ENCODE measurements at places on chromosomes 7 and 10.

DNA sequence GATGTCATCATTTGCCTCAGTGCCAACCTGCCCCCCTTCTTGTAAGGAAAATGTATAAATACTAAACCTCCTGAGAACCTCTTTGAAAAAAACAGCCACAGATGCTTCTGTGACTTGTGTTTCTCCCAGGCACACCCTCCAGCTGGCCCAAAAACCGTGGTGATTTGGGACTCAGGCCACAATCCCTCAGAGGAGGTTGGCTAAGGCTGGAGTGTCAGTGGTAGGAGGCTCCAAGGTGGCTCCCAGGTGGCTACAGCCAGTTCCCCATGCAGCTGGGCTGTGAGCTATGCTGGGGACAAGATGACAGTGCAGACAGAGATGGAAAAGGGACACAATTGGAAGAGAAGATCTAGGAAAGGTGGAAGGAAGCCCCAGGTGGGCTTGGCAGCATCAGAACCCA is 104.7 kb downstream of the CPXM2 start:
- no peak for DNase-seq

GRCh38 chr10:102752934-102753664 is 9.4 kb downstream of the WBP1L start:
- DNase-seq, result peak; percentile 50

- DNase-seq, result no peak
These were observed 71.7 kb downstream of the HYCC1 start for GRCh38 chr7:22942191-22942590.

DNA sequence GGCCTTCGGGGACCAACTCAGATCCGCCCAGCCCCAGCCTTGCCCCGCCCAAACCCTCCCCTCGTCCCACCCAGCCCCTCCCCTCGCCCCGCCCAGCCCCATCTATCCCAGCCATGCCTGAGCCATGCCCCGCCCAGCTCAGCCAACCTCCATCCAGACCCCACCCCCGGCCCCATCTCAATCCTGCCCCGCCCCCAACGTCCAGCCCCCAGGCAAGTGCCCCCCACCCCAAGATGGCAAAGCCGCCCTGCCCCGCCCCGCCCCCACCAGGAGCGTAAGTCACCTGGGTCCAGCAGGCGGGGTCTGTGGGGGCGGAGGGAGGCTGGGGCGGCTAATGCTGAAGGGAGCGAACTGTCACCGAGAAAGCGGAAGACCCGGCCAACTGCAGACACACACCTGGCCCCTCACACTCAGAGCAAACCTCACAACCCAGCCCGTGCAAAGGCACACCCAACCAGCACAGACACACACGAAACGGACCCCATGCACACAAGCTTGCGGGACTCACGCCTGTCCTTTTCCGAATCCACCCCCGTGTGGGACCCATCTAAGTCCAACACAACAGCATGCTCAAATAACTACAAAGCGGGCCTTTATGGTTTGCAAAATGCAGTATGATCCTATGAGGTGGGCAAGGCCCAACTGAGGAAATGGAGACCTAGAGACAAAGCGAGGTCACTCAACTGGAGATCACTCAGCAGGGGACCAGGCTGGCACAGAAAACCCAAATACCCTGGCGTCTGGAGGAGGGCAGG is 11.5 kb upstream of the OGA start:
- DNase-seq, result peak; percentile 15

- no peak for DNase-seq
These were observed 59.8 kb downstream of the DNAJC1 start for GRCh38 chr10:21943633-21944265.

DNA sequence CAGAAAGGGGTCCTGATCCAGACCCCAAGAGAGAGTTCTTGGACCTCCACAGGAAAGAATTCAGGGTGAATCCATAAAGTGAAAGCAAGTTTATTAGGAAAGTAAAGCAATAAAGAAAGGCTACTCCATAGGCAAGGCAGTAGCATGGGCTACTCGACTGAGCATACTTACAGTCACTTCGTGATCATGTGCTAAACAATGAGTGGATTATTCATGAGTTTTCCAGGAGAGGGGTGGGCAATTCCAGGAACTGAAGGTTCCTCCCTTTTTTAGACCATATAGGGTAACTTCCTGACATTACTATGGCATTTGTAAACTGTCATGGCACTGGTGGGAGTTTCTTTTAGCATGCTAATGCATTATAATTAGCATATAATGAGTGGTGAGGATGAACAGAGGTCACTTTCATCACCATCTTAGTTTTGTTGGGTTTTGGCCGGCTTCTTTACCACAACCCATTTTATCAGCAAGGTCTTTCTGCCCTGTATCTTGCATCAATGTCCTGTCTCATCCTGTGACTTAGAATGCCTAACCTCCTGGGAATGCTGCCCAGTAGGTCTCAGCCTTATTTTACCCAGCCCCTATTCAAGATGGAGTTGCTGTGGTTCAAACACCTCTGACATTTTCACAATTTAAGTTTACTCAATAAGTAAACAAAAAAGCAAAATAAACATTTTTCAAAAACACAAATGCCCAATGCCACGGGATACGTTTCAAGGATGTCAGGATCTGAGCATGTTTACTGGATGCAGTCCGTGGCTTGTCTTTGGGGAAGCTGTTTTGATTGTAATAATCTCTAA is 37.0 kb downstream of the ALOX5 start:
- no peak for DNase-seq

DNA sequence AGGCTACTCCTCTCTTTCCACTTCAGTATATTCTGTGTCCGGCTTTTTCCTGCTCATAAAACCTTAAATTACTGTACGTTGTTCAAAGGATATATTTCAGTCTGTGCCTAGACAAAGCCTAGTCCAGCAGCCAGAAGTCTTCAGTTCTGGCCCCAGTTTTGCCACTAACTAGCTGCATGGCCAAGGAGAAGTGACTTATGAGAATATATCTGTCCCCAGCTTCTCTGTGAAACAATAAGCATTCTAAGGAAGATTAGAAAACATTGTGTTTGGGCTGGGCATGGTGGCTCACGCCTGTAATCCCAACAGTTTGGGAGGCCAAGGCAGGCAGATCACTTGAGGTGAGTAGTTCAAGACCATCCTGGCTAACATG is 105.0 kb upstream of the HDAC9 start:
- no peak for DNase-seq

DNA sequence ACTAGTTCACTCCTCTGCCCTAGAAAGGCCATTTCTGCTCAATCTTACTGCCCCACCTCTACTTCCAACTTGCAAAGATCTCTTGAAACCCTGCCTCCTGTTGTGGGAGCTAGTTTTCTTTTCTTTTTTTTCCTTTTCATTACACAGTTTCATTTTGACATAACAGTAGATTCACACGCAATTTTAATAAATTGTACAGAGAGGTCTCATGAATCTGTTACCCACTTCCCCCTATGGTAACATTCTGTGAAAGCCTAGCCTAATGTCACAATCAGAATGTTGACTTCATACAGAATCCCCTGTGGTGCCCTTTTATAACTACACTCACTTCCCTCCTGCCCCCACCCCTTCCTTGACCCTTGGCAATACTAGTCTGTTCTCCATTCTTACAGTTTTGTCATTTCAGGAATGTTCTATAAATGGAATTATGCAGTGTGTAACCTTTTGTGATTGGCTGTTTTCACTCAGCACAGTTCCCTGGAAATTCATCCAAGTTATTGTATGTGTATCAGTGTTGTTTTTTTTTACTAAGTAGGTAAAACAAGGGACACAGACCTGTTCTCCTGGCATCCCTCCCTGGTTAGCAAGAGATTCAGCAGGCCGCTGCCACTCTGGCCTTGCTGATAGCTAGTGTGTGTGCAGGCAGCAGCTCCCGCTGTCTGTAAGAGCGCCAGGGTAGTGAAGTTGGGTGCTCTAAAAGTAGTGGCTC is 21.5 kb downstream of the CHST3 start:
- DNase-seq, result no peak

DNA sequence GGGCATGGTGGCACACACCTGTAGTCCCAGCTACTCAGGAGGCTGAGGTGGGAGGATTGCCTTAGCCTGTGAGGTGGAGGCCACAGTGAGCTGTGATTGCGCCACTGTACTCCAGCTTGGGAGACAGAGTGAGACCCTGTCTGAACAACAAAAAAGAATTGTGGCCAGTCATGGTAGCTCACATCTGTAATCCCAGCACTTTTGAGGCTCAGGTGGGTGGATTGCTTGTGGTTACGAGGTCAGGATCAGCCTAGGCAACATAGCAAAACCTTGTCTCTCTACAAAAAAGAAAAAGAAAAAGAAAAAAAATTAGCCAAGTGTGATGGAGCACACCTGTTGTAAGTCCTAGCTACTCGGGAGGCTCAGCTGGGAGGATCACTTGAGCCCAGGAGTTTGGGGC is 22.8 kb downstream of the MARCHF5 start:
- no peak for DNase-seq

DNA sequence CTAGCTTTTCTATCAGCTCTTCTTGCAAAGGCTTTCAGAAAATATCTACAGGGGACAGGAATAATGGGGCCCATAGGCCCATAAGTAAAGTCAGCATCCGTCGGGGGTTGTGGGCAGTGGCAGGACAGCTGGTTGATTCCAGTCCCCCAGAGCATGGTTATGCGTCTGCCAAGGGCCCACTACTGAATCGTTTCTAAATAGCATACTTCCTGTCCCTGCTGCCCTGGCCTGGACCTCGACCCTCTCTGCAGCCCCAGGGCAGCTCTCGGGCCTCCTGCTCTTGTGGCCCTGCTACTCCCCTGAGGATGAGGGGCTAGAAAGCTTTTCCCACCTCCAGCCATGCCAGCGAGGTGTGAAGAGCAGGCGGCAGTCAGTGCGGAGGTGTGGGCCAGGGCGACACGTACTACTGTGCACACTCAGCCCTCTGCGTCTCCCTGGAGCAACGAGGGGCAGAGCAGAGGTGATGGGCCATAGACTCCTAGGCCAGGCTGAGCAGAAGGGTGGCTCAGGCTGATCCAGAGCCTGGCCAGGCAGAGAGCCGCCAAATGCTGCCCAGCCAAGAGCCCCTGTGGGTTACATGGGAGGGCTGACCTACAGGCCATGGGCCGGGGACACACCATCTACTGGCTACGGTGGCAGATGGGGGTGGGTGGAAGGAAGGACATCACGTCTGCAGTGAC is 4.7 kb upstream of the OPN4 start:
- no peak for DNase-seq

GRCh38 chr10:48552946-48553564 is 51.8 kb downstream of the ARHGAP22 start:
- DNase-seq, result no peak

- peak; percentile 84 for DNase-seq
These were observed 66.6 kb downstream of the CUBN start for GRCh38 chr10:17062955-17063484.

- no peak for DNase-seq
These were observed 1.5 kb downstream of the RGS10 start for GRCh38 chr10:119541046-119541445.

GRCh38 chr10:119441921-119442757 is 100.4 kb downstream of the RGS10 start:
- DNase-seq, result no peak

- no peak for DNase-seq
These were observed 55.1 kb downstream of the ANKMY2 start for GRCh38 chr7:16590424-16590823.

- peak; percentile 96 for DNase-seq
These were observed at the start of gene ARMC3 for GRCh38 chr10:22927661-22928403. Gene ARMC3, plus strand, starts transcription at chr10:22928053. Its CDS starts 3,944 bp downstream, at chr10:22931997.

- DNase-seq, result no peak
These were observed 397.2 kb downstream of the SUGCT start for GRCh38 chr7:40531956-40532355.

- DNase-seq, result peak; percentile 60
These were observed 54.7 kb downstream of the PWWP2B start for GRCh38 chr10:132451506-132452215.

DNA sequence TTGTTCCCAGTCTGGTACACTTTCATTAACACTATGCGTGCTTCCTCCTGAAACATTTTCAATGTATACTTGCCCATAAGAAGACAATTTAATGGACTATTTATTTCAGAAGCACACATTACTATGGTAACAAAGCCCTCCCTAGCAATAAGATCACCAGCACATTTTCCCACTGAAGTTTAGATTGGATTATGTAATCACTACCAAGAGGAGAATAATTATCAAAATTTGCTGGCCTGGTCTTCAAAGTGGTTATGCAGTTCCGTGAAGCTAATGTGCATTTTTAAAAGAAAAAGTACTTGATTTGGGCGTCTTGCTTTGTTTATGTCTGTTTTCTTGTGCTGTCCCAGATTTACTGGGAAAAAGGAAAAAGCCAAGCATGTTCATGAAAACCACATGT is 61.9 kb downstream of the AP3M1 start:
- DNase-seq, result no peak

DNA sequence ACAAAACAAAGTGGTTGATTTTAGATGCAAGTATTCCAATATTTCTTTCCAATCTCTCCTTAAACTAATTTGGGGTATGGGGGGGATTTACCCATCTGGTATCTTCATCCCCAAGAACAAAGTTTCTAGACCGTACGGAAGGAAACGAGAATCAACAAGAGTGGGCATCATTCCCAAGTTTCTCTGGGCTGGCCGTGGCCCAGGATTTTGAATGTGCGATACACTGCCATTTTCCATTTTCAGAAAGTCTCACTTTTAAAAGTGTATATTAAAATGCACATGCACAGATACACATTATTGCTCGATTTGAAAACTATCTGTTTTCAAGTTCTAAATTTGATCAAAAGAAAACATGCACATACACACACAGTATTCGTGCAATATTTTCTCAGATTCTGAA is 234.5 kb downstream of the CHCHD3 start:
- DNase-seq, result no peak

Data from DMS53 (cell line).